Activated naive CD4-positive, alpha-beta T cell treated with anti-CD3 and anti-CD28 coated beads, Interleukin-2, amount 10 ng/mL, durations not matched to agents 7 days and 5 days (primary cell): ENCODE measurements at places on chromosomes 5 and 9.

DNA sequence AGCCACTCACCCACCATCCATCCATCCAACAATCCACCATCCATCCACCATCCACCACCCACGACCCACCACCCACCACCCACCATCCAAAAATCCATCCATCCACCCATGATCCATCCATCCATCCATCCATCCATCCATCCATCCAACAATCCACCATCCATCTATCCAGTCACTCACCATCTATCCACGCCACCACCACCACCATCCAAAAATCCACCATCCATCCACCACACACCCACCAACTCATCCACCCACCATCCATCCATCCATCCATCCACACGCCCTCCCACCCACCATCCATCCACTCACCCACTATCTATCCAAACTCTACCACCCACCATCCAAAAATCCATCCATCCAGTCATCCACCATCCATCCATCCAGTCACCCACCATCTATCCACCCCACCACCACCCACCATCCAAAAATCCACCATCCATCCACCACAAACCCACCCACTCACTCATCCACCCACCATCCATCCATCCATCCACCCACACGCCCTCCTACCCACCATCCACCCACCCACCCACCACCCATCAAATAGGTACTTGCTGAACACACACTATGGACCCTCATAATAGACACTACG, 9.0 kb downstream of the DPH7 start:
- DNase-seq = no peak

DNA sequence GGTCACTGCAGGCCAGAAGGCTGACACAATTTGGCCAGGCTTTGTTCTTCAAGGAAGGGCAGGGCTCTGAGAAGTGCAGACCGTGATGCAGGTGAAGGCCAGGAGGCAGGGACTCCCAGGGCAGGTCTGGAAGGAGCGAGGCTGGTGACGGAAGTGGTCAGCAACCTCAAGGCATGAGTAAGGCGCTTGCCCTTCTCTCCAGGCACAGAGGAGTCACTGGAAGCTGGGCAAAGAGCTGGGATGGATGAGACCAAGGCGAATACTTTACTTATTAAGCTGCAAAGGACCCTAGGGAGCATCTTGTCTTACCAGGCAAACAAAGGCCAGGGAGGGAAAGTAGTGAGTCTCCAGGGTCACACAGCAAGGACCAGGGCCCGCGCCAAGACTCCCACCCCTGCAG, 18.6 kb downstream of the IRF1 start:
- peak; percentile 22 for DNase-seq

GRCh38 chr9:83027153-83027891, 35.6 kb downstream of the RASEF start:
- DNase-seq = no peak

DNA sequence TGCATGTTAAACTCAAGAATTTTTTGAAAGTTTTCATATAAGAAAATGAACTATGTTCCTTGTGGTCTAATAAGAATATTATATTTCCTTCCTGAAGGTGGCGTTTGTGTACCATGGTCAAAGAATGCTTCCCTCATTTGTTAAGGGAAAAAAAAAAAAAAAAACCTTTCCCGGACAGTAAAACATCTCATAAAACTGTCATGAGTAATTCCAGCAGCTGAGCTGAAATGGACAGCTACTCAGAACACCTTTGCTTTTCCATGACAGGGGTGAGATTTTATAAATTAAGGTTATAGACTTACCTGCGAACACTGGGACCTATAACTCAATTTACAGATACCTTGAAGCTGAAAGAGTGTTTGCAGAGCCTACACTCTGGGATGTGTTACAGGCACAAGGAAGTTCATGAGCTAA, 113.2 kb upstream of the RANBP3L start:
- DNase-seq = no peak

DNA sequence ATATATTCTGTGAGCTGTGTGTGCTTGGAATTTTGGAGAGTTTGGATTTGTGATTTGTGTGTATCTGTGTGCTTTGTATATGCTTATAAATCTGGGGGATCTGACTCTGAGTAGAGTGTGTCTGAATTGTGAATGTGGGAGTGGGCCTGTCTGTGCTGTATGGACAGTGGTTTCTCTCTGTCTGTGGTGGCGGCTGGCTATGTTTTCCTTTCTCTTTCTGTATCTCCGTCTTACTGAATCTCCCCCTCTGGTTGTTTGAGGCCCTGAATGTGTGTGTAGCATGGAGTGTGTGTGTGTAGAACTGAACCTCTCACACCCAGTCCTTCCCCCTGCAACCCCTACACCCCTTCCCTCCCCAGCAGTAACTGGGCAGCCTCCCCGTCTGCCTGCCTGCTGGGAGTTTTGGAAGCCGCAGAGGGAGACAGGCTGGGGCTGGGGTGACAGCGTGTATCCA, 4.7 kb downstream of the CXXC5 start:
- no peak for DNase-seq

GRCh38 chr9:81637276-81637675, 52.1 kb downstream of the TLE1 start:
- DNase-seq = no peak

DNA sequence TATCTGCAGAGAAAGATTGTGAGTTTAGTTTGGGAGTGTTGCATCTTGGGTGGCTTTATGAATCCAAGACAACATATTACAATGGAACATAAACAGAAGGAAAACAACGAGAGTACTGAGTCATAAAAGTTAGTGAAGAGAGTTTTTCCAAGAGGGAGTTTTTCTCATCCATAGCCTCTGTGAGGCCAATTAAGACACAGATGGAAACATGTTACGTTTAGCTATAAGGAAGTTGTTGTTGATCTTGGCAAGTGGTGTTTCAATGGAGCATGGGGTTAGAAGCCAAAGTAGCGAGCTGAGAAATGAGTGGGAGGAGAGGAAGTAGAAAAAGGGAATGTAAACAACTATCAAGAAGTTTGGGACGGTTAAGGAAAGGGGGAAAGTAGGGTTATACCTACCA, 53.3 kb upstream of the SPATA31D4 start:
- DNase-seq = no peak

DNA sequence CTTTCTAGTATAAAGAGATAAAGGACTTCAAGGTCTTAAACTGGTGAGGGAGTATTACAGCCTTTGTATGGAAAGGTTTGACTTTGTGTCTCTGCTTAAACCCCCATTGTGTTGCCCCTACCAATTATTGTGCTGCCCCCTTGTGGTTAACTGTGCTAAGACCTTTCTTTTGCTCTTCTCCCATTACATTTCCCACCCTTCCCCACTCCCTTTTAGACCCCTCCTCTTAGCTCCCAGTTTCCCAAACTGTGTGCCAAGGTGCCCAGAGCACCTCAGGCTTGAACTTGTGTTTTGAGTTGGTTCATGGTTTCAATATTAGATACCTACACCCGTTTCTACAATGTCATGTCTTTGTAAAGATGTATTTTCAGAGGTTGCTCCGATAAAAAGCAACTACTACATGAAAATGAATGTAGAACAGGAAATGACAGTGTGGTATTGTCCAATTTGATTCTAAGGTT, 2.9 kb downstream of the JAK2 start:
- peak; percentile 67 for DNase-seq

DNA sequence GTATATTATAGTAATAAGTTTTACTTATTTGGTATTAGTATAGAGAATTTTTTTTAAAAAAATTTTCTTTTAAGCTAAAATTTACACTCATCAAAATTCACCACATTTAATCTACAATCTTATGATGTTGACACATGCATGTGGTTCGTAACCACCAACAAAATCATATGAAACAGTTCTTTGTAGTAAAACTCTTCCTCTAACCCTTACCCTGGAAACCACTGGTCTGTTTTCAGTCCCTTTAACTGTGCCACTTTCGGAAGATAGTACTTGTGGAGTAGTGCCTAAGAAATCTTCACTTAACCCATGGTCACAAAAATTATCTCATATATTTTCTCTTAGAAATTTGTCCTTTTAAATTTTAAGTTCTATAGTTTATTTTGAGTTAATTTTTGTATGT, 1498.8 kb downstream of the MAT2B start:
- no peak for DNase-seq

- DNase-seq = no peak
These were observed 1879.9 kb upstream of the ACO1 start for GRCh38 chr9:30504502-30504905.

GRCh38 chr9:79600466-79600865, 28.7 kb downstream of the TLE4 start:
- no peak for DNase-seq

GRCh38 chr9:70901013-70901412, 220.4 kb downstream of the TRPM3 start:
- no peak for DNase-seq

DNA sequence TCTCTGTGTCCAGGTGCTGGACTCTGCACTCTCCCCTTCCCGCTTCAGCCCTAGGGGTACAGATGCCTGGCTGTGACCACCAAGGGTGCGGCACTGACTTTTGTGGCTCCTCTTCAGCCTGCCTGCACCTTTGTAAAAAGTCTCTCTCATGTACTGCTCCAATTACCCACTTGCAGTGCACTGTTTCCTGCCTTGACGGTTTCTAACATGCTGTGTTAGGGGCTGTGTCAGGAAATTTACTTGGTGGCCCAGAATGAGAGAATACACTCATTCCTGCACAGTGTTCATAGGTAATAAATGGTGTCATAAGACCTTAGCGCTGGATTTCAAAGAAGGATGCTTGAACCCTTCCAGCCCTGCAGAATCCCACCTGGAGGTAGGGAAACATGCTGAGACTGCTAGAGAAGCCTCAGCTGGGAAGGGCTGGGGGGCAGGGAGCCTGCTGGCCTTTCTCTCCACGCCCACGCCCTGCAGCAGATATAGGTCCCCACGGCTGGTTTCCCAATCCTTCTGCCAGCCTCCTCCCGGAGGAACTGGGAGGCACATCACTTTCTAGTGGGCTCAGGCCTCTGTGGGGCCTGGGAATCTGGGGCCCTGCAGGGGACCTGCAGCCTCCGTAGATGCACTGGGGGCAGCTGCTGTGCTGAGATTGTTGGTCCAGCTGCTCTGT, 17.6 kb upstream of the HRH2 start:
- no peak for DNase-seq

GRCh38 chr9:84357275-84357674, 16.7 kb upstream of the SLC28A3 start:
- no peak for DNase-seq

DNA sequence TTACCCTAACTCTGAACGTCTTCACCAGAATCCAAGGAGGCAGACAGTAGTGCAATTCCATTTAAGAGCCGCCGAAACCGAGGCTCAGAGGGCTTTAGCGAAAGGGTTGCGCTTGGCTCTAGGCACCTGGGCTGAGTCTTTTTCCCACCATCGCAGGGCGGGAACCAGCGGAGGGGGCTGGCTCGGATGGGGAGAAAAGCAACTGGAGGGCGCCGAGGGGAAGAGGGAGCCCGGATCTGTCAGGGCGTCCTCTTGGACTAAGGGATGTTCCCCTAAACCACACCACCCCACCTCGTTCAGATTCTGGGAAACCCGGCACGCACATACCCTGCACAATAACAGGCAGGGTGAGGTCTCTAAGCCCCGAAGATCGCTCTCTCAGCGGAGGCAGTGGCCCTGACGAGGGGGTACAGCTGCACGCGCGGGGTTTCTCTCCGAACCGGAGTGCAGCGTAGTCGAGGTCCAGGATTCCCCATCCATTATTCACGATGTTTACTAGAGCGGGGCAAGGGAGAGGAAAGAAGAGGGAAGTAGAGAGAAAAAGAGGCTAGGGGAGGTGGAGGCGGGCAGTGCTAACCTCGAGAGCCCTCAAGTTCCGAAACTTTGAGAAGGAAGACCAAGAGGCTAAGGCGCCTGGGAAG, 1.3 kb upstream of the POU4F3 start:
- DNase-seq = no peak

GRCh38 chr9:14511452-14511851, 181.8 kb downstream of the ZDHHC21 start:
- DNase-seq = no peak

- peak; percentile 59 for DNase-seq
These were observed 1.7 kb upstream of the POMT1 start for GRCh38 chr9:131500939-131501541.

DNA sequence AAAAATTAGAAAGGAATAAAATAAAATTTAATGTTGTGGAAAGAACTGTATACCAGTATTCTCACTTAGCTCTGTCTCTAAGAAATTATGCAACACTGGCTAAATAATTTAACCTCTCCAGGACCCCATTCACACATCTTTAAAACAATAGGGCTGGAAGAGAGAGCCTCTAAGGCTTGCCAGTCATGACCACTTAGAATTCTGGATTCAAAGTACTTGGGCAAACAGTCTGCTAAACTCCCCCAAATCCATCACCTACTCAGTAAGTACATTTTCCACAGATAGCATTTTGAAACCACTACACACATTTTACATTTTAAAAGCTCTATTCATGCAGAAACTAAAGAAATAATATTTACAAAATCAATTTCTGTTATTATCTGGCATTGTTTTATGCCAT, 291.7 kb downstream of the TMEM167A start:
- no peak for DNase-seq

- DNase-seq = no peak
These were observed 133.0 kb upstream of the TUT7 start for GRCh38 chr9:86486891-86487837.

- DNase-seq = peak; percentile 60
These were observed 47.1 kb upstream of the CTSL start for GRCh38 chr9:87678650-87679355.

GRCh38 chr5:89878140-89879132, 531.1 kb downstream of the CETN3 start:
- no peak for DNase-seq

GRCh38 chr9:13589034-13589737, 309.7 kb upstream of the MPDZ start:
- no peak for DNase-seq

DNA sequence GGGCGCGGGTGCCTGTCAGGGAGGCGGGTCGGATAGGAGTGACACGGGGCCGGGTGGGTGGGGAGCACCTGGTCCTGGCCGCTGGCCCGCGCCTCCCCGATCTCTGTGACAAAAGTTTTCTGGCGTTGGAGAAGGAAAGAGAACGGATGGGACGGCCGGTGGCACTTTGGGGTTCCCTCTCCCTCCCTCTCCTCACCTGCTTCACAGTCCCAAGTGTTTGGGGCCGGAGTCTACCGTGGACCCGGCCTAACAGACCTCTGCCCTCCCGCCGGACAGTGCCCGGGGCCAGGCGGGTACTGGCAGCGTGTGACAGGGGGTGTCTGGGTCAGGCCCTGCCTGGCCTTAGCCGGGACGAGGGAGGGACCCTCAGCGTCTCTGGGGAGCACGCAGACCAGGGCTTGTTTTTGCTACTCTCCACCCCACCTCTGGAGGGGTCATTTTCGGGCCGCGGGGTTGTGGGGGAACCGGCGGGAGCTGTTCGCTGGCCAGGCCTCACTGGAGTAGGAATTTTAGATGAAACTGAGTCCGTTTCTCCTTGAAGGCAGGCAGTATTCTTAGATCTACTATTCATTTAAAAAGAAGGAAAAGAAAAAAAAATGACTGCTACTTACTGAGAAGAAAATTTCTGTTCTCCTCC, 1.7 kb downstream of the PRDM6 start:
- DNase-seq = no peak

DNA sequence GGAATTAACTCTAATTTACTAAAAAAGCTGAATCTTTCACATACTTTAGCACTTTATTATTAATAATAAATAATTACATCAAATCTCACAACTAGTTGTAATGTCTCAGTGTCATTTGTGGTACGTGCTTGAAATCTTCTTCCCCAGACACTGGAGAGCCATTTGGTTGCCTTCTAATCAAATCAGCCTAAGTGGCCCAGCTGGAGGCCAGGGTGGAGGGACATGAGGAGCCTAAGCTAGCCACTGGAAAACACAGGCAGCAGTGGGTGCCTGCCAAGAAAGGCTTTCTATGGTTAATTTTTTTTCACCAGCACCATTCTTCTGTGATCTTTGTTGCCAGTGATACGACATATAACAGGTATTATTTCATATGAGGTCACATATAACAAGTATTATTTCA, 117.0 kb downstream of the ERCC6L2 start:
- DNase-seq = no peak

GRCh38 chr9:128635266-128636023, 21.2 kb downstream of the DYNC2I2 start:
- DNase-seq = no peak
